Heart right ventricle (tissue), 16 donors: ENCODE measurements at places on chromosomes 7 and 10.

GRCh38 chr10:76787746-76788451 lies 849.7 kb downstream of the KCNMA1 start:
- no peak overlapping the region for H3K4me3 ChIP-seq
- no peaks in the 10 kb centered on the region for H3K36me3 ChIP-seq
- no peaks in the 10 kb centered on the region for H3K27me3 ChIP-seq
- no peak for DNase-seq

DNA sequence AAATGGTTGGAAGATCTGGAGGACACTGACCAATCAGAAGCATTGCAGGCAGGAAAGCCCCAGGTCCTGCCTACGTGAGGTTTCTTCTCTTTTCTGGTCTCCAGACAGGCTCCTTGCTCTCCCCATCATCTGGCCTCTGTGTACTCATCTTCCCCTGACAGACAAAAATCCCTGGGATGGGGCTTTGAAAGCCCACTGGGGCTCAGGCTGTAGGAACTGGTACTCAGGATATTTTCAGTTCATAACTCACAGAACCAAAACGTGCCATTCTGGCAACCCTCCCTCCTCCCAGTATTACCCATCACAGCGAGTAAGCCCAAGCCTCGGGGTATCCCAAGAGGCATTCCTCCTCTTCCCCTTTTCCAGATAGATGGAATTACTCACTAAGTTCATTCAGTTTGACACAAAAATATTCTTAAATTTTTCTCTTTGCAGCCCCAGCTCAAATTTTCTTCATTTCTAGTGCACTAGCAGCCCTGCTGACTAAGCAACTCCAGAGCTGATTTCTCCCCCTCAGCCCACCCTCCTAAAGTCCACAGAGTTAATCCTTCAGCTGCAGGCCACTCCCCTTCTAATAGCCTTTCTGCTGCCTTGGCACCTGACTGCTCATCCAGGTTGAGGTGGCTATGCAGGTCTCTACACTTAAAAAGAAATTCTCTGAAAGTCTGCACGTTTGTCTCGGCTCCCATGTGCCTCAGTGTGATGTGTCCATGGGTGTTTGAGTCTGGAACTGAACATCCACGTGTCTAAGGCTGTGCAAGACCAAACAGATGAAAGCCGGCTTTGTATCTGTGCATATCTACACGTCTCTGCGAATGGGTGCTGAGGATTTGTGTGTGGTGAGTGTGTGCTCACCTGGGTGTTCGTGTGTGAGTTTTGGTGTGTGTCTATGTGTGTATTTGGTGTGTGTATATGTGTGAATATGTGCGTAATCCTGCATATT lies 331.4 kb downstream of the CCSER2 start:
- H3K27ac ChIP-seq: no peak overlapping the region
- DNase-seq: no peak
- H3K27me3 ChIP-seq: no peaks in the 10 kb centered on the region
- no peak overlapping the region for H3K4me3 ChIP-seq
- H3K4me1 ChIP-seq: no peaks in the 10 kb centered on the region
- no peaks in the 10 kb centered on the region for H3K36me3 ChIP-seq

GRCh38 chr10:6617309-6618076 lies 37.4 kb upstream of the PRKCQ start:
- H3K4me3 ChIP-seq: no peak overlapping the region
- DNase-seq: no peak
- H3K36me3 ChIP-seq: no peaks in the 10 kb centered on the region
- H3K4me1 ChIP-seq: no peaks in the 10 kb centered on the region

DNA sequence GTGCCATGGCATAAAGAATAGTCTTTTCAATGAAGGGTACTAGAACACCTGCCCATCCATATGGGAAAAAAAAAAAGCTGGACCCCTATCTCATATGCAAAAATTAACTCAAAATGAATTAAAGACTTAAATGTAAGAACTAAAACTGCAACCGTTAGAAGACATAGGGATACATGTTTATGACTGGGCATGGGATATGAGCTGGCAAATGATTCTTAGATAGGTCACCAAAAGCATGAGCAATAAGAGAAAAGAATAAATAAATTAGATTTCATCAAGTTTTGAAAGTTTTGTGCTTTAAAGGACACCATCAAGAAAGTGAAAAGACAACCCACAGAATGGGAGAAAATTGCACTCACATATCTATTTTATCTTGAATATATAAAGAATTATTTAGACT lies 222.0 kb downstream of the ADK start:
- no peak for DNase-seq
- H3K4me1 ChIP-seq: no peaks in the 10 kb centered on the region
- no peak overlapping the region for H3K4me3 ChIP-seq
- H3K36me3 ChIP-seq: no peaks in the 10 kb centered on the region
- H3K27me3 ChIP-seq: no peaks in the 10 kb centered on the region

GRCh38 chr10:43287056-43288007 lies 20.5 kb upstream of the RASGEF1A start:
- peaks cover 60% of the 10 kb centered on the region for H3K27me3 ChIP-seq
- H3K36me3 ChIP-seq: no peaks in the 10 kb centered on the region
- DNase-seq: no peak
- H3K4me3 ChIP-seq: no peak overlapping the region
- no peaks in the 10 kb centered on the region for H3K4me1 ChIP-seq

- no peaks in the 10 kb centered on the region for H3K36me3 ChIP-seq
- H3K27me3 ChIP-seq: peaks cover 10% of the 10 kb centered on the region
- no peak overlapping the region for H3K27ac ChIP-seq
- no peak overlapping the region for H3K4me3 ChIP-seq
- DNase-seq: no peak
Observed at GRCh38 chr7:128886391-128887168, 23.9 kb downstream of the ATP6V1F start.

DNA sequence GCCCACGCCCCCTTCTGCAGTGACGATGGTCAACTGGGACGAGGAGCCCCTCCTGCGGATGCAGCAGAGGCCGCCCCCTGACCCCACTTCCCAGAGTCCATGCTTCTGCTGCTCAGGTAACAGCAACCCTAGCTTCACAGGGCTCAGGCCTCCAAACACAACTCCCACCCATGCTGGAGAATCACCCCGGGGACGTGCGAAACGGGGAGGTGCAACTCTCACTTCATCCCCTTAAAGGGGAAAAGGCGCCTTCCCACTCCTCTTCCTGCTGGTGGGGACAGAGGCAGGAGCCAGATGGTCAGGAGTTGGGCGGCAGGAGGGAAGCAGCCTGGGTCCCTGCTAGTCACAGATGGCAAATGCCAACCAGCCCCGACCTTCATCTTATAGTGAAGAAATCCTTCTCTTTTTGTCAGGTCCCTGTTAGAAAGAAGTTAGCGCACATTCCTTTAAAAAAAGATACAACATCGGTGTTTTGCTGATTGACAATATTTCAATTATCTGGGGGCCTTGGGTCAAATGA lies 155.4 kb downstream of the DIP2C start:
- DNase-seq: no peak
- no peaks in the 10 kb centered on the region for H3K27me3 ChIP-seq
- no peaks in the 10 kb centered on the region for H3K36me3 ChIP-seq
- no peaks in the 10 kb centered on the region for H3K4me1 ChIP-seq
- H3K4me3 ChIP-seq: no peak overlapping the region
